ENCODE measurements at places on chromosomes 5 and 9. TPM values are rescaled to one million over a fixed set of nuclear protein-coding genes. Genes with fewer than 3 reads are reported as not detected.
A peak's percentile ranks its signal among the peaks of the same experiment; 100 is the strongest.

DNA sequence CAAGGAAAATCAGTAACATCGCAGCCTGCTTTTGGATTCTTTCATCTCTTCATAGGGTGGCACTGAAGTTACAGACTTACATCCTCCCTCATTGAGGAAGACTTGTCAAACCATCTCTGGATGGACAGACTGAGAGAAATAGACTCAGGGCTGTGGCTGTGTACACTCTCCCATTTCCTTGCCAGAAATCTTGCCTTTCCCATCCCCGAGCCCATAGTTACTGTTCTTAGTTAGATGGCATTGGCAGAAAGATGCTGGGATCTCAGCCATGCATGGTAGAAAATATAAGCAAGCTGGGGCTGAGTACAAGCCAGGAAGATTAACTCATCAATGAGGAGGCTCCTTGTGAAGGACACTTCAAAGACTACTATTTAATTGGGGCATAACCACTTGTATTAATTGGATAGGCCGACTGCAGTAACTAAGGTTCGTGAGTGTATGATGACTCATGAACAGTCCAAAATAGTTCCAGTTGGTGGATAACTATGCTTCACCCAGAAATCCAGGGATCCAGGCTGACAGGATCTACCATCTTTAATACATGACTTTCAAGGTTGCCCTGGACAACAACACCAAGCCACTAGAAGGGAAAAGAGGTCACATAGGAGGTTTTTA lies 137.9 kb downstream of the TMEM38B start:
- no peak overlapping the region for H3K27ac ChIP-seq
- no peaks in the 10 kb centered on the region for H3K36me3 ChIP-seq
- H3K4me3 ChIP-seq, result no peak overlapping the region
- H3K4me1 ChIP-seq, result no peaks in the 10 kb centered on the region
- H3K27me3 ChIP-seq, result no peaks in the 10 kb centered on the region

GRCh38 chr5:93071710-93072109 lies 509.3 kb downstream of the NR2F1-AS1 start:
- H3K4me1 ChIP-seq, result no peaks in the 10 kb centered on the region
- no peak overlapping the region for H3K4me3 ChIP-seq
- H3K27me3 ChIP-seq, result no peaks in the 10 kb centered on the region
- H3K27ac ChIP-seq, result no peak overlapping the region
- H3K36me3 ChIP-seq, result no peaks in the 10 kb centered on the region

DNA sequence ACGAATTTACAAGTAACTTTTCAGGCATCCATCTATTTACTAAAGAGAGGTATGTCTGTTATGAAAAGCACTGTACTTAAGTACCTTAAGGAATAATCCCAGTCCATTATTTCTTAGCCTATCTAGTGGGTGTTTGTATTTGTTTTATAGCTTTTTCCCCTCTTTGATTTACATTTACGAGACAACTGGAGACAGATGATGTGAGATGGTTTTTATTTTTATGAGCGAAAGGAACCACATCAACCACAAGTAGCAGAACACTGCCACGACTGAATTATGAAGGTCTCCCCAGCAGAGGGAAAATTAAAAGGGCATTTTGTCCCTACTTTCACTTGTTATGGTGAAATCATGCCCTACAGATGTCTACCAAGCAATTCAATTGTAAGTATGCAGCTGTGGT lies 357.8 kb downstream of the NFIB start:
- no peaks in the 10 kb centered on the region for H3K36me3 ChIP-seq
- H3K4me1 ChIP-seq, result no peaks in the 10 kb centered on the region
- no peak overlapping the region for H3K27ac ChIP-seq

The CAMK2A gene
- total RNA-seq, result not detected

DNA sequence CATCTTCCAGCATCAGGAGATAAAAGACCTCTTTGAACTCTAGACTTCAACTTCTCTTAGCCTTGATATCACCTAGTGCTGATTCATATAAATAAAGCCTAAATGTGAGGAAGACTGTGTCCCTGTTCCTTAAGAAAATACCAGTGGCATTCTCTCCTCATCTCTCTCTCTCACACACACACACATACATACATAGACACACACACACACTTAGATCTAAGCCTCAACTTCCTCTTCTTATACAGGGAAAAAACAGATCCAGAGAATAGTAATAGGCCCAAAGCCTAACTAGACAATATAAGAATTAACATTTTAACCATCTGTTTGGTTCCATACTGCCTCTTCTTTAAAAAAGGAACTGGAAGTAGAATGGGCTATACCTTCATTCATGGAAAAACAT lies 195.3 kb upstream of the NR4A3 start:
- no peak overlapping the region for H3K27ac ChIP-seq
- no peak for DNase-seq
- no peaks in the 10 kb centered on the region for H3K4me1 ChIP-seq

DNA sequence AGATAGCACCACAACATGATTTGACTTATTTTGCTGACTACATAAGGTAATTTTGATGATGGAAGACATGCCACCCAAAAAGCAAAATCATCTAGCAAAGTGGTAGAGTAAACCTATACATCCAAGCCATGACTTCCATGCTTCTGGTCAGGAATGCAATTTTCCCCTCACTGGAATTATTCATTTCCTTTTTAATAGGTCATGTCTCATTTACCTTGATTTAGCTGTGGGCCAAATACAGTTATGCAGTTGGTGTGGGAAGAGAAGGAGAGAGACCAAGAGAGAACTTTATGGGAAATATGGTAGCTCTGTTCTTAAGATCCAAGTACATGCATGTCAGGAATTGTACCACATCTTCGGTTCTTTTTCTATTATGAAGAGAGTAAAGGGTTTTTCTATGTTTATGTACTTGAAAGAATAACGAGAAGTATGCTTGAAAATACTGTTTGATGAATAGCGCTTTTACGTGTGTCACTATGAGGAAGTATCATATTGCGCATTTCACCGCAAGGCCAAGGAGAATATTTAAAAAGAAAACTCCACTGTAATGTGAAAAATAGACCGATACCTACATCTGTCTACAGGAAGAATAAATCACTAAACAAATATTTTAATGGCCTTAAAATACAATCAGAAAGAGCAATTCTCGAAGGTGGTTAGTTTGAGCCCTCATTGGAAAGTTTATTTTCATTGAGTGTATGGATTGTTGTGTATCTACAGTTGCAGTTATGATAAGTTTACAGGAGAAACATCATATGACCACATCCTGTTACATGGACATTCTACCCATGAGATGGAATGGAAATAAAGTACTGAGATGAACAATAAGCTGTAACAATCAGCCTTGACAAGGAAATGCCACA lies 134.0 kb downstream of the FOXD1 start:
- H3K4me1 ChIP-seq, result no peaks in the 10 kb centered on the region
- H3K27me3 ChIP-seq, result no peaks in the 10 kb centered on the region
- DNase-seq, result no peak
- no peak overlapping the region for H3K27ac ChIP-seq
- H3K36me3 ChIP-seq, result no peaks in the 10 kb centered on the region
- no peak overlapping the region for H3K4me3 ChIP-seq

The FBN2 gene
- total RNA-seq, result 0.56 TPM

The PCDHGA7 gene
- 0.09 TPM for total RNA-seq

GRCh38 chr5:95927927-95928723 lies 33.5 kb downstream of the ELL2 start:
- peak overlapping the region; percentile 69 for H3K27ac ChIP-seq
- no peaks in the 10 kb centered on the region for H3K27me3 ChIP-seq
- peaks cover 25% of the 10 kb centered on the region for H3K4me1 ChIP-seq
- no peak for DNase-seq

The COL5A1 gene
- 5.7 TPM for total RNA-seq

GRCh38 chr9:126894052-126894603 lies 20.5 kb upstream of the RALGPS1 start:
- H3K36me3 ChIP-seq, result no peaks in the 10 kb centered on the region
- H3K4me1 ChIP-seq, result no peaks in the 10 kb centered on the region
- no peaks in the 10 kb centered on the region for H3K27me3 ChIP-seq

The FLT4 gene
- total RNA-seq, result not detected

The PCDHGC4 gene
- 0.39 TPM for total RNA-seq

DNA sequence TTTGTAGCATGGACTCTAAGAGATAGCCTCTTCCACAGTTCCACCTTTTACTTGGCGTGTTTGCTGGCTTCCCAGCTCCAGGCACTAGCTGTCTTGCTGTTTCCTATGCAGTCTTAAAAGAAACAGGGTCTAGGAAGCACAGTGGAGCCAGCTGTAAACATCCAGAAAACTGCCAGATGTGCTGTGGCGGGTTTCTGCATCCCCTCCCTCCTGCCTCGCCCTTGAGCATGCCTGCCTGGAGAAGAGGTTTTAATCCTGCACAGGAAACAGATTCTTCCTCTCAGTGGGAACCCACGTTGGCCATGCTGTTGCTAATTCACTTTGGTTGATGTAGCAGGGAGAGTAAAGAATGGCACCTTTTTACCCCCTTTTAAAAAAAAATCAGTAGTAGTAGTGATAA lies 121.3 kb downstream of the RPS23 start:
- H3K27ac ChIP-seq, result no peak overlapping the region
- no peaks in the 10 kb centered on the region for H3K36me3 ChIP-seq
- no peak overlapping the region for H3K4me3 ChIP-seq
- no peaks in the 10 kb centered on the region for H3K4me1 ChIP-seq
